Renal cortical epithelial cell (primary cell): ENCODE measurements at places on chromosomes 6 and 20. TPM values are rescaled to one million over a fixed set of nuclear protein-coding genes. Genes with fewer than 3 reads are reported as not detected.

TCP11 gene
- total RNA-seq, result 0.60 and 0.87 TPM in 2 replicates

DNA sequence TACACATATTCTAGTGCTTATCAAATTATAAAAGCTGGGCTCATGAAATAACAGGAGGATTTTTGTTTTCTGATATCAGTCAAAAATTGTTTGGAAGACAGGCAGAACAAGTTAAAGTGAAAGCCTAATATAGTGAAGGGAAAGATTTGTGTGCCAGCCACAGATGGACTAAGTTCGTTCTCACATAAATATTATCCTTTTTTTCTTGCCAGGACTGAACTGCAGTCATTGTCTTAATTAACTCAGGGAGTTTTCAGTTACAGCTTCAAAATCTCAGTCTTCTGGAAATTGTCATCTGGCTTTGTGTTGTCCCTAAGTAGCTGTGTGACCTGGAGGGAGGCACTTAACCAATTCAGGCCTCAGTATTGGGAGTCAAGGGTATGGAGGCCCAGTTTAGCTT is 40.7 kb downstream of the PLCB4 start:
- DNase-seq, result no peak

SLC26A8 gene
- total RNA-seq, result 0.05 TPM in 1 of 2 replicates, not detected in the other

DNA sequence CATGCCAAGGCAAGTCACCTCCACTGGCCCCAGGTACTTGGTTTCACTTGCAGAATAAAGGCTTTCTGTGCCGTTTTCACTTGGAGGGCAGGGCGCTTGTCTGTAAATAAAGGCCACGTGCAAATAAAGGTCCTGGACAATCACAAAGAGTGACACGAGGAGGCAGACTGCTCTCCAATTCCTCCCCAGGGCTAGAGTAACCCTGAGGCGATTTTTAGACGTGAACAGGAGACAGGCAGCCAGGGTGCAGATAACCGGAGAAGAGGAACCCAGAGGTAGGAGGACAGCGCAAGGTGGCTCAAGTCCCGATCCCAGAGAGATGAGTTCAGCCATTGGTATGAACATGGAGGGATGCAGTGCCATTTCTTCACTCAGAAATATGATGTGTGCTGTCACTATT is 327.4 kb downstream of the KIF16B start:
- no peak for DNase-seq

MAP7 gene
- total RNA-seq, result 21.5 and 28.5 TPM in 2 replicates

DNA sequence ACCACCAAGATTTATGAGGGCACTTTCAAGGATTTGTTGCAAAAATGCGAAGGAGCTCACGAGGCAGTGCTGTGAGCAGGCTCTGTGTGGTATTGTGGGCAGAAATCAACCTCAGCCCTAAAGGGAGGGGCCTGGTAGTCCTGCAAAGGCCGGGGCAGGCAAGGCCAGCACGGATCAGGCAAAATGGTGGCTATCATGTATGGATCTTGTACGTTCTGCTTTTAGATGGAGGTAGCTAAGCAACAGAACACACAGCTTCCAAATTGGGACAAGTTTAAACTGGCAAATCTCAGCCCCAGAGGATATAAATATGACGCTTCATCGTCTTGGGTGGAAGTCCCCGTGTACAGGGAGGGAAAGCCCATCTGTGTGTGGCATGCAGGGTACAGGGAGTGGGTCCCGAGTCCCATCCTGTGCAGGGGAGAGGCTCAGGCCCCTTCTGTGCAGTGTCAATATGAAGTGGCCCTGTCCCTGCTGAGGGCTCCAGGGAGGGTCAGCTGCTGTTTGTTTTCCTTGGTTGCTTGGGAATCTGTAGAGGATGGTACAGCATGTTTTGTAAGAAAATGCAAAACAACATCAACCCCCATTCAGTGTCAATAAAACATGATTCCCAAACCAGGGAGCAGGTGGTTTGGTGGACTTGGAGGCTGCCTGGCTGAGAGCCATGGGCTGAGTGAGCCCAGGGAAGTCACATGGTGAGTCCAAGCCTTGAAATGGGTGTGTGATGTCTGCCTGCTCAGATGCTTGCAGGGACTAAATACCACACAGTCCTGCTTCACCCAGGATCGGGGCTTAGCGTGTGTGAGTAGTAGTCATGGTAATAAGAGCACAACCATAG is 113.0 kb downstream of the SYCP2 start:
- peak; percentile 13 for DNase-seq

DNA sequence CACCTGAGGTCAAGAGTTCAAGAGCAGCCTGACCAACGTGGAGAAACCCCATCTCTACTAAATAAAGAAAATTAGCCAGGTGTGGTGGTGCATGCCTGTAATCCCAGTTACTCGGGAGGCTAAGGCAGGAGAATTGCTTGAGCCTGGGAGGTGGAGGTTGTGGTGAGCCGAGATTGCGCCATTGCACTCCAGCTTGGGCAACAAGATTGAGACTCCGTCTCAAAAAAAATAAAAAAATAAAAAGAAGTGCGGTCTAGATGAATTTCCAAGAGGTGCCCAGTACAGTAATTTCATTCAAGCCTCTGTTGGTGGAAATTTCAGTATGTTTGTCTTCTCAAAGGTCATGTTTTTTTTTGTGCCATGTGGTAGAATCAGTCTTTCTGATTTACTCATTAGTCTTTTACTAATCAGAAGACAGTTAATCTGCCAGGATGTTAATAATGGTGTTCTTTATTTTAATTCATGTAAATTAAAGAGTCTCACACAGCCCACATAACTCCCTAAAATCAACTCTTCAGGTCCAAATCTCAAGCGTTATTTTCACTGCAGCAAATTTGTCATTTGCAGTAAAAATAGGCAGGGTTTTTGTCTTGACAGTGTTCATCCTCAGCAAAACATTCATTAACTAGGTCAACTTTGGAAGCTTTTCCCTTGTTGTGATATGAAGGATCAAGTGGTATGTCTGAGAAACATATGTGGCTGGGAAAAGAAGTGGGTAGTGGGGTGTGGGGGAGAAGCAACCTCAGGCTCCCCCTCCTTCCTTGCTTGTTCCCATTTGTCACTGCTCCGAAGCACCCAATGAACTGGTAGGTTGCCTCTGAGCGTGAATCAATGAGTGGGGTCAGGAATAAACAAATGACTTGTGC is 13.3 kb downstream of the TP53INP2 start:
- peak; percentile 9 for DNase-seq

JPH2 gene
- 8.5 and 11.6 TPM in 2 replicates for total RNA-seq

- no peak for DNase-seq
These were observed 32.1 kb downstream of the C20orf173 start for GRCh38 chr20:35497320-35497719.

DNA sequence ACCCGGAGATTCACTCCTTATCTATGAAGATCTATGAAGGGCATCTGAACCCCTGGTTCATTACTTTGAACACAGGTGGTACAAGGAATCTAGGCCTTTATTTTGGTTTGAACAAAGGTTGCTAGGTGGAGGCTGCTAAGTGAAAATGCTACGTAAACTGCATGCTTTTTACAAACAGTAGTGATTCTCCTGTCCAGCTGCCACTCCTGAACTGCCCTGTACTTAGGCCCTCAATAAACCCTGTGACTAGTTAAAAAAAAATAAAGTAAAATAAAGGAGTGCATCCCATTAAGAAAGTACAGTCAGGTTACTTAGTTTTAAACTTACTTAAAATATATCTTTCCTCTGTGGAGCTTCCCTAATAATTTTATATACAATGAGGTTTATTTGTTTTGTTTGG is 27.7 kb upstream of the ARG1 start:
- DNase-seq, result no peak

DNA sequence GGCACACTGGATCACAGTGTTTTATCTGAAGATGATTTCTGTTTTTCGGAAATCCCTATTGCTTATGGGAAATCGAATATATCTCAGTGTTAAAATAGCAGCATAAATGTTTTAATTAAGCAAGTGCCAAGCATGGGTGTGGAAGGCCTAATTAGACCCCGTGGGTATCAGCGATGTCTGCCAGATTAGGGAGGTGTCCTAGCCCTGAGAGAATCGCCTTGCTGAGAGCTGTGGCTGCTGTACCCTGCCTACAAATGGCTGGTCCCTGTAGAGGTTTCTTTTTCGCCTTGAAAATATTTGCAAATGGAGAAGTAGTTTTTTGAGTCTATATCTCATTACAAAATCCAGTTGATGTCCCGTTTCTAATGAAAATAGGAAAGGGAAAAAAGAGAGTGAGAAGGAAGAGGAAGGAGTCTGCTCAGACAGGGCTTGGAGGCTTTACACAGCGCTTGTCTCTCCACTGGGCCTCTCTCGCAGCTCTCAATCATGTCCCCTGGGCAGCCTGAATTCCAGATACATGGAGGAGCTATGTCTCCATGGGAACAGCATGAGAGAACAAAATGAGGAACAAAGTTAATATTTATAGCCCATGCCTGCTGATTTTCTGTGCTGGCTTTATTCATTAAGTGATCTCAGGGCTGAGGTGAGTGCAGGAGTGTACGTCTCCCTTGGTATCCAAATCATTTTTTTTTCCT is 35.2 kb upstream of the BCLAF1 start:
- no peak for DNase-seq

GRCh38 chr20:23244156-23244915 is 106.3 kb upstream of the NXT1 start:
- DNase-seq, result no peak

- no peak for DNase-seq
These were observed 198.8 kb upstream of the OPRM1 start for GRCh38 chr6:153840039-153840850.

GRCh38 chr6:54282186-54282585 is 26.1 kb upstream of the TINAG start:
- peak; percentile 61 for DNase-seq

VSTM2L gene
- 8.0 and 12.7 TPM in 2 replicates for total RNA-seq

DNA sequence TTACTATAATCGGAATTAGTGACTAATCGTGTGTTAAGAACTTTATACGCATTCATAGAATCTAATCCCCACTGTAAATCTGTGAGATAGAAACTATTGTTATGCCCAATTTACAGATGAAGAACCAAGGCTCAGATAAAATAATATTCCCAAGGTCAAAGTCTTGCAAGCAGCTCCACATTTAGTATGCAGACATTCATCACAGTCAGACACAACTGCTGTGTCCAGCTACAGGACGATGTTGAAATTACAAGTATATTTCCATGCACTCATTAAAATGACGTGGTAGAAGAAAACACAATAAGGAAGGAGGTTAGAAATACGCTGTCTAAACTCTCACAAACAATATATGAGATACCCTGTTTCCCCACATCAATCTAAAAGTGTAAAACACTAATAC is 82.5 kb downstream of the PREX1 start:
- DNase-seq, result no peak

BPIFA1 gene
- total RNA-seq, result not detected in 2 replicates
